ENCODE measurements at places on chromosomes 7 and 10.

DNA sequence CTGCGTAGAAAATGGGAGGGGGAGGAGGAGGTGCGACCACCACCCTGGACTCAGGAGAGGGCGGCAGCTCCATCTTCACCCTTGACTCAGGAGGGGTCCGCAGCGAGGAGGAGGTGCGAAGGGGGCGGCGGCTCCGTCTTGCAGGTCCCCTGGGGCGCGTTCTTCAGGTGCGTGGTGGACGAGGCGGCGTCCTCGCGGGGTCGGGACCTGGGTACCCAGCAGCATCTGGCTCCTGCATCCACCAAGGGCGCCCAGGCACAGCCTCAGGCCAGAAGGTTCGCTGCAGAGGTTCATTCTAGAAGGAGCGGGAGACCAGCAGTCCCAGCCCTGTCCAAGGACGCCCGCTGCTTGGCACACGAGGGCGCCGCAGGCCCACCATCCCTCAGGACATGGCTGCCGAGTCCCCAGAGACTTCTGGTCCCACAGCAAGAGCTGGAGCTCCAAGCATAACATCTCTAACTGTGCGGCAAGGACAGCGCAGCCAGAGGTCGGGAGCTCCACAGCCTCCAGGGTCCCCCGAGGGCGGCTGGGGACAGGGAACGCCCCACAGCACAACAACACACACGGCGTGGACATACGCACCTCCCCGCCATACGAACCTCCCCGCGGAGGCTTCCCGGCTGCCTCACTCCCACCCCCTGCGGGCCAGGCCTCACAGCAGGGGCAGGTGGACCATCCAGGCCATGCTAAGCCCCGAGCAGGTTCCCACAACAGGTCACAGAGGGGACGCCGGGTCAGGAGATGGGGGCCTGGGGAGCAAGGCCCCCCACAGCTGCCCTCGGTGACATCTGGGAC, 16.8 kb upstream of the DPYSL4 start:
- DNase-seq = no peak

GRCh38 chr10:117217196-117217761, 20.0 kb downstream of the KCNK18 start:
- no peak for DNase-seq

GRCh38 chr7:75579899-75580298, 87.8 kb downstream of the SPDYE5 start:
- no peak for DNase-seq

GRCh38 chr7:38903057-38903456, 5.9 kb downstream of the VPS41 start:
- no peak for DNase-seq

DNA sequence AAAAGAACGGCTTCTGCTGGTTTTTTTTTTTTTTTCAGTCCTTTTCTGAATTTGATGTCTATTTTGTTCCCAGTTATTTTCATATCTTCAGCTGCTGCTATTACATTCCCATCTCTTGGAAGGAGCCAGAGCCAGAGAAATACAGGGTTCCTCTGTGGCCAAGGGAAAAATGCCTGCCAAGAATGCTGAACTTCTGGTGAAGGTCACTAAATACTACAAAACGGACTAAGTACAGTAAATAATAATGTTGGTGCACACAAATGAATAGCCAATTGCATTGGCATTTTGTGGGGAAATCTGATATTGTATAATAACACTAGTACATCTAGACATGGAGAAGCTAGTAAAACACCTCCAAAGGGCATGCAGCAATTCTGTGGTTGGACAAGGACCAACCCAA, 56.3 kb upstream of the ZEB1 start:
- DNase-seq = no peak

DNA sequence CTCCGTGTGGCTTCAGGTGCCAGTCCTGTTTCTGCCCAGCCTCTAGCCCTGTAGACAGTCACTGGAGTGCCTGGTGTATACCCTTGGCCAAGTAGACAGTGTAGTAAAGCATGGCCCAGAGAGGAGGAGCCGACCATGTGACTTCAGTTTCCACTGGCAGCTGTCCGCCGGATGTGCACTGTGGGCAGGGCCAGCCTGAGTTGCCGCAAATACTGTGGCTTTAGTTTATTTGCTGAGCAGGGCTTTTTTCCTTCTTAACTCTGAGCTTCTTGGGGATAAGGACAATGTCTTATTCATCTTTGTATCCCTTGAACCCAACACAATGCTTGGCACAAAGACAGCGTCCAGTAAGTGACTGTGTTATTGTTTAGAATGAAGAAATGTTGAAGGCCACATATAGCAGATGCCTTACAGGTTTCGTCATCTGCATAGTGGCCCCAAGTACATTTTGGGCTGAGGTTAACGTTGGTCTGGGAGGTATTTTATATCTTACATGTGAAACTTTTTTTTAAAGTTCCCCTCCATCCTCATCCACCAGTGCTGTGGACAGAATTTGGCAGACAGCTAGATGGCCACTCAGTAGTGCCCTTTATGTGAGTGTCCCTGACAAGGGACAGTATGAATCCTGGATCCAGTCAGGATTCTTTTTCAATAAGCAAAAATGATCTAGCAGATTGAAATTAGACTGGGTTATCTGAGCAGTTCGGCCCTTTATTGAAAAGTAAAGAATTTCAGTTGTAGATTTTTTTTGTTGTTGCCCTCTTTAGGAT, 40.6 kb downstream of the CYP17A1 start:
- no peak for DNase-seq

DNA sequence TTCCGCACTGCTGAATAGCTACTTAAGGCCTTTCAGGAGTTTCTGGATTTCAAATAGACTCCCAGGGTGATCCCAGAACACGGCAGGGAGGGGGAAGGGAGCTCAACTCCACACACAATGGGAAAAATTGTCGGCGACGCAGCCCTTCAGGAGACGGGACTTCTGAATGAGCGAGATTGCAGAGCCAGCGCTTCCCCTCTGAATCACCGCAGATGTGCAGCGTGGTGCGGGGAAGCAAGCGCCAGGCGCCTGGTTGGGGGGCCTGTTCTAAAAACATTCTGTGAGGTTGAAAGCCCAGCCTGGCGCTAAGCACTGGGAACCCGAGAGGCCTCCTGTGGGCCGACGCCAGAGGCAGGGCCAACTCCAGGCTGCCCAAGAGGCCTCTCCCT, 163.3 kb downstream of the MAD1L1 start:
- no peak for DNase-seq

GRCh38 chr10:80081801-80082750, 3.6 kb downstream of the TMEM254 start:
- DNase-seq = no peak

DNA sequence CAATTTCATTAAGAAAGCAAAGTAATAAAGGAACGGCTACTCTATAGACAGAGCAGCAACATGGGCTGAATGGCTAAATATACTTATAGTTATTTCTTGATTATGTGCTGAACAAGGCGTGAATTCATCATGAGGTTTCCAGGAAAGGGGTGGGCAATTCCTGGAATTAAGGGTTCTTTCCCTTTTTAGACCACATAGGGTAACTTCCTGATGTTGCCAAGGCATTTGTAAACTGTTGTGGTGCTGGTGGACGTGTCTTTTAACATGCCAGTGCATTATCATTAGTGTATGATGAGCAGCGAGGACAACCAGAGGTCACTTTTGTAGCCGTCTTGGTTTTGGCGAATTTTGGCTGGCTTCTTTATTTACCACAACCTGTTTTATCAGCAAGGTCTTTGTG, 28.5 kb upstream of the ZMYND11 start:
- no peak for DNase-seq

GRCh38 chr10:43041422-43042342, 35.2 kb upstream of the RET start:
- DNase-seq = no peak

- no peak for DNase-seq
Observed at GRCh38 chr7:95794917-95795515, 22.7 kb downstream of the DYNC1I1 start.

DNA sequence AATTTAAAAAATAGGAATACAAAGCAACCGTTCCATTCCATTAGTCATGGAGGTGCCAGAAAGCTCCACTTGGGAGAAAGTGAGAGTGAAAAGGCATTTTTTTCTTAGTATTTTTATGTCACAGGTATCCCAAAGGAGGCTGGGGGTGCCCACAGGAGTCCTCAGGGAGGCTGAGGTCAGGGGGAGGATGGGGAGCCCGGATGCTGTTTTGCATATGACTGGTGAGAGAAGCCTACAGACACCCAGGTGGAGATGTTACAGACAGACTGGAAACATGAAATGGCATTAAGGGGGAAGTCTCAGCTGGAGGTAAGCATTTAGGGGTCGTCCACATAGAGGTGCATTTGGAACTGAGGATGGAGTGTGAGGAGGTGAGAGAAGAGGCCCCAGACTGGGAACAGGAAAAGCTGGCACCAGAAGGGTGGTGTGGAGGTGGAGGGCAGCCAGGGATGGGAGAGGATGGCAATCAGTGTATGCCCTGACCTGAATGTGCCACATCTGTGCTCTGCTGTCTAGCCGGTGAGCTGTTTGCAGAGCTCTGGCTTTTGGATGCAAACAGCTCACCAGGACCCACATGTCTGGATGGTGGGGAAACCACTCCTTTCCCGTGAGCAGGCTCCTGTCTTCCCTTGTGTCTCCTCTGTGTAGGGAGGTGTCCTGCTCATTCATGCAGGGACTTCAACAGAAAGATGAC, 101.1 kb downstream of the RAMP3 start:
- no peak for DNase-seq

DNA sequence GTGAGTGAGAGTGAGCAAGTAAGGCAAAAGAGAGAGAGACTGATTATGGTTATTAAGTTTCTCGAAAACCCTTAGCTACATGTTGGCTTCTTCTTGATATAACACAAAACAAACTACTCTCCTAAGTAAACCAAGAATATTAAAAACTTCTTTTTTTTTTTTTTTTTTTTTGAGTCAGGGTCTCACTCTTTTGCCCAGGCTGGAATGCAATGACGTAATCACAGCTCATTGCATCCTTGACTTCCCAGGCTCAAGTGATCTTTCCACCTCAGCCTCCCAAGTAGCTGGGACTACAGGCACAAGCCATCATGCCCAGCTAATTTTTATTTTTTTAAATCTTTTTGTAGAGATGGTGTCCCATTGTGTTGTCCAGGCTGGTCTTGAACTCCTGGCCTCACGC, 102.2 kb upstream of the IL6 start:
- no peak for DNase-seq

DNA sequence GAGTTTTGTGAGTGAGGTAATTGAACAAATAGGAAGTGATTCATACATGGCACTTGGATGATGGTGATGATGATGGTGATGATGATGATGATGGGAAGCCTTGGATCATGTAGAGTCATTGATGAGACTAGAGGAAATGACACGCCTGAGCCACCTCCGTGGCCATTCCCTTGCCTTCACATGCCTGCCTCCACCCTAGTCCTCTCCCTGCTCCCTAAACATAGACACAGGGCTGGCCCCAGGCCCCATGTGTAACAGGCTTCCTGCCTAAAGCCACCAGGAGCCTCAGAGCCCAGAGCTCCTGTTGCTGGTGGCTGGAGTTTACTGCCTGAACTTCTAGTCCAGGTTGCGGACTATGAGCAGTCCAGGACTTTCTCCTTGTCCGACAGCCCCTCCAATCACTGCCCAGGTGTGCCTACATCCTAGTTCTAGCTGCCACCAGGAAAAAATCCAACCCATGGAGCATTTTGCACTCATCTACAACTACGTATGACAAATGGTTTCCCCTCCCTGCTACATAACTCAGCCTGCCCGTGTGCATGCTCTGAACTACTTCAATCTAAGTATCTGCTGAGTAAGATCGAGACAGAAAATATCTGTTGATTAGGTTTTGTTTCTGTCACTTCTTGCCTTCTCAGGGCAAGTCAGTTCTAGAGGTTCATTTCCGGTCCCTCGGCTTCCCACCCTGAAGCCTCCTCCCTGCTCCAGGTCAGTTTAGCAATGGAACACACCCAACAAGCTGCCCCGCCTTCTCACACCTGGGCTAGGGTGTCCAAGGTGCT, 35.5 kb upstream of the KDM7A start:
- no peak for DNase-seq

GRCh38 chr10:51894771-51895578, 195.6 kb upstream of the CSTF2T start:
- DNase-seq = no peak

- no peak for DNase-seq
Observed at GRCh38 chr7:148697256-148698006, 1.3 kb upstream of the CUL1 start.

DNA sequence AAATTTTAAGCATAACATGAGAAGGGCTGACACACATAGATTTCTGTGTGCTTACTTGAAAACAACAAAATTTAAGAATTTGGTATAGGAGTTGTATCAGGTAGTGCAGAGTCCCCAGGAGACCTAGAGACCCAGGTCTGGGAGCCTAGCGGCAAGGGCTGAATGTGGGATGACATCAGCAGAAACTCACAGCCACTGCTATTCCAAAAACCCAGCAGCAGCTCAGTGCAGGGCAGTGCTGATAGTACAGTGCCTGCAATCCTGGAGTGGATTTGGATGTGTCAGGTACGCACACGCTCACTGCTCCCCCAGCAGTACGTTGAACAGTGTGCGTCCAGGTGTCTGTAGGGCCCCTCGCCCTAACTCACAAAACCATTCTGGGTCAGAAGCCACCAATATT, 87.1 kb downstream of the EGFR start:
- DNase-seq = no peak

- DNase-seq = no peak
Observed at GRCh38 chr7:151590071-151590849, 70.6 kb upstream of the RHEB start.

- DNase-seq = no peak
Observed at GRCh38 chr7:154911862-154912455, 91.0 kb downstream of the PAXIP1 start.

DNA sequence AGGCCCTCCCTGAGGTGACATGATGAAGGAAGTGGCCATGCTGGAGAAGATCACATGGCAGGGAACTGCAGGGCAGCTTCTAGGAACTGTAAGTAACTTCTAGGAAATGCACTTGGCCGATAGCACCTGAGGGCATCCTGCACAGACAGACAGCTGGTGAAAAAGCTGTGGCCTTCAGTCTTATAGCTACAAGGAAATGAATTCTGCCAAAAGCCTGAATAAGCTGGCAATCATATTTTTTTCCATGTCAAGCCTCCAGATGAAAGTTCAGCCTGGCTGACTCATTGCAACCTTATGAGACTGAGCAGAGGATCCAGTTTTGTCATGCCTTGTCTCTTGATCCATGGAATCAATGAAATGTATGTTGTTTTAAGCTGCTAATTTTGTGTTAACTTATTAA, 91.1 kb upstream of the CACNA2D1 start:
- no peak for DNase-seq

DNA sequence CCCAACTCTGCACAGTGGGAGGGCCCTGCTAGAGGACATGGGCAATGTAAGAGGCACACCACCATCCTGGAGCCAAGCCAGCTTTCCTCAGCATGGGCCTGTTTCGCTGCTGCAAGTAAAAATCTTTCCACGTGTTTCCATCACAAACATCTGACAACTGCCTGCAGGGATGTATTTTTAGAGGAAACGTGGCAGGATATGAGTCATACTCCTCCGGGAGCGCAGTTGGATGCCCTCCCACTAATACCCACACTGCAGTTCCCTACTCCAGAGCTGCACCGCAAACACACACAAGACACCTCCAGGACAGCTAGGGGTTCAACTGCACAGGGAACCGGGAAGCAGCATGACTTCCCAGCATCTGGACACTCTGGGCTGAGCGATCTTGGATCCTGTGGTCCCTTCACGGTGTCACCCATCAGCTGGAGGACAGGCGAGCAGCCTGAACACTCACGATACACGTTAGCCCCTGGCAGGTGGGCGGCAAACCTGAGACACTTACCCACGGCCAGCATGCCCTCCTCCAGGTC, 26.1 kb downstream of the PLAC9 start:
- no peak for DNase-seq

GRCh38 chr10:26437637-26438461, at the start of gene APBB1IP:
APBB1IP (plus strand) TSS chr10:26438341; CDS start chr10:26492327, 53,986 bp downstream.
- DNase-seq = no peak

GRCh38 chr10:79316671-79317431, 30.4 kb upstream of the PPIF start:
- no peak for DNase-seq

GRCh38 chr10:97578171-97578844, 5.7 kb downstream of the ANKRD2 start:
- DNase-seq = no peak

Measured in D721Med (cell line).